T-cell (primary cell): ENCODE measurements at places on chromosomes 6 and 20.

GRCh38 chr20:44770484-44771171, 25.0 kb downstream of the KCNK15 start:
- DNase-seq = no peak

GRCh38 chr6:106759112-106759511, 129.7 kb downstream of the QRSL1 start:
- DNase-seq = no peak

- DNase-seq = peak; percentile 34
Observed at GRCh38 chr6:14660806-14661579, 543.4 kb downstream of the CD83 start.

DNA sequence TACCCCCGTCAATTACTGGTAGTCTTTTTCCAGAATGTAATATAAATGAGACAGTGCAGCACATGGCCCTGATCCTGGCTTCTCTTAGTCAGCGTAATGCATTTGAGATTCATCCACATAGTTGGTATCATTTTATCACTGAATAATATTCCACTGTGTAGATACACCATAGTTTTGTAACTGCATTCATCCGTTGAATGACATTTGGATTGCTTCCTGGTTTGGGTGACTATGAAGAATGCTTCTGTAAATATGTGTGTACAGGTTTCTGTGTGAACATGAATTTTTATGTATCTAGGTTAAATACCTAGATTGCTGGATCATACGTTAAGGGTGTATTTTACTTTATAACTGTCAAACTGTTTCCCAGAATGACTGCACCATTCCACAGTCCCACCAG, 62.6 kb upstream of the STMND1 start:
- DNase-seq = no peak

- DNase-seq = peak; percentile 64
Observed at GRCh38 chr6:158536084-158536890, 23.6 kb upstream of the TMEM181 start.
